ENCODE measurements at places on chromosomes 4 and X. TPM values are rescaled to one million over a fixed set of nuclear protein-coding genes. Genes with fewer than 3 reads are reported as not detected.

- no peak for DNase-seq
Observed at GRCh38 chr4:168274871-168275270, 43.7 kb downstream of the DDX60 start.

- DNase-seq = no peak
Observed at GRCh38 chr4:122793811-122794210, 32.8 kb upstream of the FGF2 start.

DNA sequence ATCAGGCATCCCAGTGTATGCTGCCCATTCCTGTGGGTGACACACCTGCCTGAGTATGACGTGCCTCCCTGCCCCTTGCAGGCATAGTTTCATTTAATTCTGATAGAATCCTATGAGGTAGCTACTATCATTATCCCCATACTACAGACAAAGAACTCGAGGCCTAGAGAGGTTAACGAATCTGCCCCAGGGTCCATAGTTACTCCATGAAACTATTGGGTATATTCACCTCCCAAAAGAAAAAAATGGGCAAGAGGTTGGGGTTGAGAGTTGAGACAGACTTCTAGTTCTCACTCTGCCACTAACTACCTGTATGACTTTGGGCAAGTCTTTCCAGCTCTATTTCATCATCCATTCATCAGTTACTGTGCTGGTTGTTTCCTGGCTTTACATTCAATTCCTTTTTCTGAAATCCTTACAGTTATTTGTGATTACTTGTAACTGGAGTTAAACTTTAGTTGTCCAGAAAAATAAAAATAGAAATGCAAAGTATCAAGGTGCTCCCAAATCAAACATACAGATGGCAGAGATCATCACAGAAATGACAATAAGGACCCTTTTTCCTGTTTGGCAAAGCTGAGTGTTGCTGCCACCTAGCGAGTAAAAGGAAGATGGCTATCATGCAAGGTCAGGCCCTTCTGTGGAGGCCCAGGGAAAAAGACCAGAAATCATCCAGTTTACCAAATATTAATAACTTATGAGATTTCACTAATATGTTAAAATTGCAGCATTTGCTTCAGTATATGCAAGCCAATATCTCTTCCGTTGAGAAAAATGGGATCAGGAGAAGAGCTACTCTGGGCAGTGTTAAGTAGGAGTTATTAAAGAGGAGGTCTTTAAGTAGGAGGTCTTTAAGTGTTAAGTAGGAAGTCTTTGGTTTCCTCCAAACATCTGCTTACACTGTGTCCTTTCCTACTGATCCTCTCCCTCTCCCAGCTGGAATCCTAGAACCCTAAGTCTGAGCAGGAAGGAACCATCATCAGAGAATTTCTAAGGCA lies 17.1 kb upstream of the MAP7D3 start:
- peak; percentile 60 for DNase-seq

- DNase-seq = no peak
Observed at GRCh38 chr4:140426610-140427105, 790 bp downstream of the CLGN start.

DNA sequence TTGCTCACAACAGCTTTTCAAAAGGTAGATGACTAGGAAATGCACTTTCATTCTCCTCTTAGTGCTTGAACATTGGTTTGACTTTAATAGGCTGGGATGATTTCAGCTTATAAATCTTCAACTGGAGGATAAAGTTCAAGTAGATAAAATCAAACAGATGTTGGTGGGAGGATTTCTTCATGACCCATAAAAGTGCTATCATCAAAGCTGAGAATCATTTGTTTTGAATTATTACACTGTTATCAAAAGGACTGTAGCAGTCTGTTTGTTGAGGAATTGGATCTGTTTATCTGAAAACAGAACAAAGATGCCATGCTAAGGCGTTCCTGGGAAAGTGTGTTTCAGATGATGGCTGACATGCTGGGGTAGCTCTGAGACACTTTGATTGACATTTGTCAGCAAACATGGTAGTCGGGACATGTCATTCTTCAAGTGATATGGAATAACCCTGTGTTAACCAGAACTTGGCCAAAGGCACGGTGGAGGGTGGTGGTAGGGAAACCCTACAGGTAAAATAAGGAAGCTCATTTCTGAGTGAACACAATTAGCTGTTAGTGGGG lies 304.0 kb upstream of the PITX2 start:
- DNase-seq = no peak

GRCh38 chr4:38717604-38718003 lies 53.6 kb downstream of the KLF3 start:
- no peak for DNase-seq

DNA sequence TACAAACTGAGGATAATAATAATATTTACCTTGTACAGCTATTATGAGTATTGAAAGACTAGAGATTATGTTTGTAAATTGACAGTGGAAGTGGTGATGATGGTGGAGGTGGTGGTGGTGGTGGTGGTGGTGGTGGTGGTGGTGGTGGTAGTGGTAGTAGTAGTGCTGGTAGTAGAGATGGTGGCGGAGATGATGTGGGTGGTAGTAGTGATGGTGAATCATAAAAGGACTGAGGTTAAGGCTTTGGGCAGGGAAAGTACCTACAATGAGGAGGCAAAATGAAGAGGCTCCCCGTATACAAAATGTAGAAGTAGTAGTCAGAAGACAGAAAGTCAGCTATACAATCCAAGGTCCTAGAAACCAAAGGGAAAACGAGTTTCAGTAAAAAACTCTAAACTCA lies 214.1 kb downstream of the BCOR start:
- peak; percentile 6 for DNase-seq

DNA sequence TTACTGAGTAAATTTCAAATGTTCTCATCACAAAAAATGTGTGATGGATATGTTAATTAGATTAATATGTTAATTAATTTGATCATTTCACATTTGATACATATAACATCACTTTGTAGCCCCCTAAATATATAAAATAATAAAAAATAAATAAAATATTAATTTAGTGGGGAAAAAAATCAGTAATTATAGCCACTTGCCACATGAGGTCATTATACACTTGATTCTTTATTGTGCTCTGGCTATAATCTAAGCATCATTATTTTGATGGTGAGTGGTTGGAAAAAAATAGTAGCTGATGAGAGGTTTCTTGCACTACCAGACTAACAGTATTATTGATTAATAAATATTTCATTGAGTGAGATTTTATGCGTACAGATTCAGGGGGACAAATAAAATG lies 57.4 kb downstream of the DCK start:
- DNase-seq = no peak

- no peak for DNase-seq
Observed at GRCh38 chr4:3411676-3412075, 30.1 kb upstream of the HGFAC start.

DNA sequence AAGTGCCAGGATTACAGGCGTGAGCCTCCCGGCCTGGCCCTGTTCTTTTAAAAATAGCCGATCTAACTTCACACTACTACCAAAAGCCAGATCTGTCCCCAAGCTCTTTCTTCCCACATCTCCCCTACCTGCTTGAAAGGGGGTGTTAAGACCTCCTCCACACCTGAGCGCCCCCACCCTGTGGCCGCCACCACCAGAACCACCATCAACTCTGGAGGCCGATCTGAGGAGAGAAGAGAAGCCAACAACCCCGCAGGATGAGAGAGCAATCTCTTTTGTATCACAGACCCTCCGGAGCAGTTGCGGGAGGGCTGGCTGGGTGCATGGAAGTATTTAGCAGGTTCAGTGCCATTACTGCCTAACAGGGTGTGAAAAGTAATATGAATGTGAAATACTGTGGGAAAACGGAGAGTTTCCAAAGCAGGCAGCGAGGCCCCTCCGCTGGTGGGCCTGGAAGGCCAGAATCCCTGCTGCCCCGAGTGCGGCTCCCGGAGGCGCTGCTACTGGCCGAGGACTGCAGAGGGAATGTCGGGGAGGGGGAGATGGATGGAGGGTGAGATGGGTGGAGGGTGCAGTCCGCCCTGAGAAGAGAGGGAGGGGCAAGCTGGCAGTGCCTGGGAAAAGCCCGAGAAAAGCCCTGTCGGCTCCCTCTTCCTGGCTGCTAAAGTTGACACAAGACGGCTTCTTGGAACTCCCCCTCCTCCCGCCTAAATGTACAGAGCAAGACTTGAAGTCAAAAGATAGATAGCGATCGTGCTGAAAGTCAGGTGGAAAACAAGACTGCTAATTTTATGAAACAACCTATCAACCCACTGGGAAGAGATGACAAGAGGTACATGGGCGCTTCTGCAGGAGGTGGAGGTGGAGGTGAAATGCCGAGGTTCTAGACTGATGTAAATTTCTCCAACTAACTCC lies 22.3 kb downstream of the HAND2 start:
- no peak for DNase-seq

DNA sequence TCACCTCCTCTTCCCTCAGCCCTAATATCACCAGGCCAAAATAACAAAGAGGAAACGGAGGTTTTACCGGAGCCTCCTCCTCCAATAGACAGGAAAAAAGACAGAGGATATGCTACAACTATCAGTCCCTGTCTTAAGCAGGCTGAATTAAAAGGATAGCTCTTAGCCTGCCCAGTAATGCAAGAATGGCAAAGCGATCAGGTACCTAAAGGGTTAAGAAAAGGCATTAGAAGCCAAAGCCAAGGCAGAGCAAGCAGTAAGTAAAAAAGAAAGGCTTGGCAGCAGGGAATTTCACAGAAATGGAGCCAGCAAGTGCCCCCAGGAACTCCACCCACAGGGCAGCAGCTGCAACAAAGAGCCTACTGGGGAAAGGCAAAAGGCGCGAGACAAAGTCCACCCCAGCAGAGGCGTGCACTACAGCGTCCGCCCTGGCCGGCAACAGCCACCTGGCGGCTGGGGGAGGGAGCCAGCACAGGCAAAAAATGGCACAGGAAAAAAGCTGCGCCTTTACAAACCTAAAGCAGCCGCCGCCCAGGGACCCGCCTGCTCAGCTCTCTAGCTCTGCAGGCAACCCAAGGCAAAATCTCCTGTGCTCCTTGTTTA lies 220.6 kb upstream of the ZC4H2 start:
- DNase-seq = no peak

- no peak for DNase-seq
Observed at GRCh38 chr4:123559955-123560871, 163.6 kb downstream of the SPRY1 start.

GRCh38 chrX:105168577-105168976 lies 51.9 kb downstream of the TEX13A start:
- DNase-seq = no peak

DNA sequence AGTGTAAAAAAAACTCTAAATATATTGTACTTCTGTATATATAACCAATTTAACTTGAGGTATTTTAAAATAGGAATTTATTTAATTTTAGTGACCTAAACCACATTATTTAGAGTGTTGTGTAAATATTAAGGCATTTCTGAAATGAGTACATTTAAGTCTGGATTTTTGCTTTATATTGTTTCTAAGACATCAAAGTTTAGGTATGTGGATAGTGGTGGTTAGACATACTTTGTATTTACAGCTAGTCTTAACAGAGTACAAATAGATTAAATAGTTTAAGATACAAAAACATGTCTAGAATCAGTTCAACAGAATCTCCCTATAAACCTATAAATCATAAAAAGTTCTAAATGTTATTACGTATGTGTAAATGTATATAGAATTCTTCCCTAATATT lies 588.5 kb downstream of the TRIML1 start:
- DNase-seq = no peak

METTL14 gene
- total RNA-seq = 48.3 TPM

RNF128 gene
- not detected for total RNA-seq

Data from activated CD4-positive, alpha-beta T cell treated with anti-CD3 and anti-CD28 coated beads, Interleukin-2, amount 10 ng/mL, durations not matched to agents 7 days and 5 days (primary cell).